ENCODE measurements at places on chromosomes 2 and 18. TPM values are rescaled to one million over a fixed set of nuclear protein-coding genes. Genes with fewer than 3 reads are reported as not detected.

GRCh38 chr18:73724958-73725357 lies 422.7 kb downstream of the FBXO15 start:
- no peak overlapping the region for H3K4me3 ChIP-seq
- no peak for DNase-seq
- no peaks in the 10 kb centered on the region for H3K27me3 ChIP-seq
- no peak overlapping the region for H3K27ac ChIP-seq
- no peaks in the 10 kb centered on the region for H3K4me1 ChIP-seq

DNA sequence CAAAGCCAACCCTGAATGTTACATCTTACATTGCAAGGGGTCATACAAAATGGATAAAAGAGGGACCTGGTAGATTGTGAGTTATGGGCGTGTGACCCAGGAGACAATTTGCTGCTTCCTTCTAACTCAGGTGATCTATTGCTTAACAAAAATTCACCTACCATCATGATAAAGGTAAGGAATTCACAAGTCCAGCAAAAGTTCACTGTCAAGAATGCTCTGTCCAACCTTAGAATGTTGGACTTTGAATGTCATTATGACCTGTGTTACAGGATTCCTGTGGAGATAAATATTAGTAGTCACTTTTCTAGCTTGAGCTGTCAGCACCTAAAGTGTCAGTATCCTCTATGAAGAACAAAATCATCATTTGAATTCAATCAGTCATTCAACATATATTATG lies 7.9 kb upstream of the KLF7 start:
- no peak overlapping the region for H3K4me3 ChIP-seq
- H3K36me3 ChIP-seq, result no peaks in the 10 kb centered on the region
- no peaks in the 10 kb centered on the region for H3K27me3 ChIP-seq
- H3K27ac ChIP-seq, result no peak overlapping the region

DNA sequence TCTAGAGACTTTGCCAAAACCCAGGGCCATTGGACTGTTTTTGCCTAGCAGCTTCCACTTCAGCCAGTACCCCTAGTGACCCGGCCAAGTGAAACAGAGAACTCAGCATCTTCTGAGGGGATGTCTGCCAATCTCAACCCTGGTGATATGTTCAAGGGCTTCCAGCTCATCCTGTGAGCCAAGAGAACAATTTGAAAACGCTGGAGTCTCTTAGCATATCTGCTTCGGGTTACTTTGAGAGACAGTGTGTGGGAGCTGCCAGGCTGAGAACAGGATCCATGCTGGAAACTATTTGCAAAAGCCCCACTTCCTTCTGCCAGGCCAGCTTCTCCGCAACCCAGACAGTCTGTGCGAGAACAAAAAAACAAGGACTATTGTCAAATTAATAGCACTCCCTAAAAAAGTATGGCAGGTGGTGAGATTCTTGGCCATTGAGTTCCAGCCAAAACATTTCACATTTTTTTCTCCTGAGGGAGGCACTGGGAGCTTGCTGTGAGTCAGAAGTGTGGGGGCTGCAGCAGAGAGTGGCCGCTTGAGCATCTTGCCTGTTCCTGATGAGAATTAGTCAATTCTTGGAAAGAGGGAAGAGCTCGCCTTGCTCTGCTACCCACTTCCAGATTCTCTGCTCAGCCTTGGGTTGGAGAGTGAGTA lies 395.6 kb upstream of the TRIB2 start:
- H3K4me1 ChIP-seq, result peaks cover 7% of the 10 kb centered on the region
- no peaks in the 10 kb centered on the region for H3K27me3 ChIP-seq
- peak; percentile 41 for DNase-seq
- H3K4me3 ChIP-seq, result no peak overlapping the region
- H3K36me3 ChIP-seq, result no peaks in the 10 kb centered on the region

DNA sequence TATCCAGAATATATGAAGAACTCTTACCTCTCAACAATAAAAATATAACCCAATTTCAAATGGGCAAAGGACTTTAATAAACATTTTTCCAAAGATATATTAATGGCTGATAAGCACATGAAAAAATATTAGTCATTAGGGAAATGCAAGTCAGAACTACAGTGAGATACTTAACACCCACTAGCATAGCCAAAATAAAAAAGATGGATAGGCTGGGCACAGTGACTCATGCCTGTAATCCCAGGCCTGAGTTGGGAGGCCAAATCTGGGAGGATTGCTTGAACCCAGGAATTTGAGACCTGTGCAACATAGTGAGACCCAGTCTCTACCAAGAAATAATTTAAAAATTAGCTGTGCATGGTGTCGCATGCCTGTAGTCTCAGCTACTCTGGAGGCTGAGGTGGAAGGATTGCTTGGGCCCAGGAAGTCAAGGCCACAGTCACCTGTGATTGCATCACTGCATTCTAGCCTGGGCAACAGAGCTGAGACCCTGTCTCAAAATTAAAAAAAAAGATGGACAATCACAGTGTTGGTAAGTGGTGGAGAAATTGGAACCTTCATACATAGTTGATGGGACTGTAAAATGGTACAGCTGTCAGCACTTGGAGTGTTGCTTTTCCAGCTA lies 25.1 kb downstream of the MARCHF7 start:
- peaks cover 16% of the 10 kb centered on the region for H3K4me1 ChIP-seq
- no peaks in the 10 kb centered on the region for H3K36me3 ChIP-seq
- H3K27ac ChIP-seq, result no peak overlapping the region
- DNase-seq, result no peak

- no peak for DNase-seq
- H3K4me1 ChIP-seq, result no peaks in the 10 kb centered on the region
- no peaks in the 10 kb centered on the region for H3K36me3 ChIP-seq
Observed at GRCh38 chr2:26438926-26439325, 37.2 kb downstream of the DRC1 start.

NDC80 gene
- 1.7 TPM for total RNA-seq

G6PC2 gene
- total RNA-seq, result not detected

Data from left lung (tissue), 14 donors.